ENCODE measurements at places on chromosomes 1 and 21.

- DNase-seq = peak; percentile 35
These were observed 32.7 kb downstream of the HSD17B7 start for GRCh38 chr1:162823231-162823630.

DNA sequence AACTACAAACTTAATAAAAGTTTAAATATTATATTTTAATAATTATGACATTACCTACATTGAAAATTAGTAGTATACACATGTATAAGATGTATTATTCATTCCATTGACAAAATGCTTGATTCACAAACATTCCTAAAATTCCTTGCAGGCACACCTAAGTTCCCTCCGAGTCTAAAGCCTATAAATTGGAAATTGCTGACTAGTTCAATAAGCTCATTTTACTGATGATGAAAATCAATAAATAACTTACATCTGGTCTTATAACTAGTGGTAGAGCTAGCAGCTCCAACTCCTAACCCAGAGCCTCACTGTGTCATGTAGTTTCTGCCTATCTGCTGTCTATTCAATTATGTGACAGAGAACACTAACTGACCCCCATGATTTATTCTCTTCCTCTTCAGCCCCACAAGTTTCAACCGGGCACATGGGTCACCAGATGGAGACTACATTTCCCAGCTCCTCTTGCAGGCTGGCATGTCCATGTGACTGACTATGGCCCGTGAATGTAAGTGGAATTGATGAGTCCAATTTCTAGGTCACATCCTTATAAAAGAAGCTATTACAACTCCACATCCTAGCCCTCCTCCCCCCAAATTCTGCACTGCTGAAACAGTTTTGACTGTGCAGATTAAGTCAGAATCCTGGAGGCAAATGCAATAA lies 29.6 kb upstream of the LRRC8D start:
- DNase-seq = no peak

GRCh38 chr1:189429610-189430009 lies 1048.1 kb downstream of the BRINP3 start:
- DNase-seq = no peak

GRCh38 chr1:205183676-205184335 lies 27.7 kb downstream of the DSTYK start:
- no peak for DNase-seq

DNA sequence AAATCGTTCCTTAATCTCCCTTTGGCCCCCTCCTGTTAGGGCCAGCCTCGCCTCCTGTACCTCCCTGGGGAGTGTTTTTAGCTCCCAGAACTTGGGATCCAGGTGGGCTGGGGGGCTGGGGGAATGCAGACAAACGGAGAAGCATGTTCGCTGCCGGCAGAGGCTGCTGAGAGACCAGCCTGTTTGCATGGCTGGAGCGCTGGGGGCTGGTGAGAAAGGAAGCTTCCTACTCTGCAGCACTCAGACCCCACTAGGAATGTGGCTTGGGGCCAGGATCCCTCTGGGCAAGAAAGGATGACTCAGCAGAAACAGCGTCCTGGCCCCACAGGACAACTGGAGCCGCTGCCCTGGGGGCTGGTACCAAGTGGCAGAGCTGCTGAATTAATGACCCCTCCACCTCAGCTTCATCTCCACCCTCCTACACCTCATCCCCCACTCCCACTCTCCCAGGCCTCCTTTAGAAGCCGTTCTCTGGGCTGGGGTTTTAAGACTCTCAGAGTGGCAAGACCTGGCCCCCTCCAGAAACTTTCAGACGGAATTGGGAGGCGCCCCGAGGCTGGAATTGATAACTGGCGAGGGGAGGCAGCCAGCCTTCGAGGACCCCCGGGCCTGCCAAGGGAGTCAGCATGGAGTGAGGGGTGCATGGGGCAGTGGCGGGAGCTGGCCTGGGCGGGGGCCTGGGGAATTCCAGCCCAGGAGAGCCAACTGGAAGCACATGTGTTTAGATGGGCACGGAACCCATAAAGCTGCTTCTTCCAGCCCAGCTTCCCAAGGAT lies 28.5 kb upstream of the EPS8L3 start:
- DNase-seq = no peak

DNA sequence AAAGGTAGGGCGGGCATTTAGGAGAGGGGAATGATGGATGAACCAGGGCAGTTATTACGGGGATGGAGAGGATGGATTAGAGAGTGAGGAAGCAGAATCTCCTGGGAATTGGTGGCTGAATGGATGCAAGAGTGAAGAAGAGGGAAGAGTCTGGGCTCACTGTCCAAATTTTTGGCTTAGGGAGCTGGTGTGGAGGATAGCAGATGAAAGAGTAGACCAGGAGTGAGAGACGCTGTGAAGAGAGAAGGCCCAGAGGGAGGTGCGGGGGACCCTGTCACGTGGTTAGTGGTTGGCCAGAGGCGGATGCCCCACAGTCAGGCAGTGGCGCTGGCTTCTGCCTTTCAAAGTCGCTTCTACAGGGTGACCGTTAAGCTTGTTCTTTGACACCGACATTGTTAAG lies 78.4 kb downstream of the PEX14 start:
- DNase-seq = no peak

GRCh38 chr1:23376890-23377811 lies 7.5 kb upstream of the ZNF436 start:
- no peak for DNase-seq

DNA sequence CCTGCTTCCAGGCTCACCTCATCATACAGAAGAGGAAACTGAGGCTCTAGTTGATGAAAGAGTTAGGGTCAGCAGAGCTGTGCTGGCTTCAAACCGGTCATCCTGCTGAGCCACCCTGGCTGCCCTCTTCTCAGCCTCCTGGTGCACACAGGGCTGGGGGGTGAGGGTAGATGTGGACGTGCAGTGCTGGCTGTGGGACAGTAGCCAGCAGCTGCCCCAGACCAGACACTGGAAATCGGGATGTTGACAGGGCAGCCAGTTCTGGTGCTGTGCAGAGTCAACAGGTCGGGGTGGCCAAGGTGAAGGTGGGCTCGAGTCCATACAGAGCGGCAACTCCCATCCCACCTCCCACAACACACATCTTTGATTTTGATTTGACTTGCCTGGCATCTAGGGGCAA lies 1.5 kb upstream of the CLCNKA start:
- no peak for DNase-seq

- no peak for DNase-seq
These were observed 436.3 kb upstream of the RUNX1 start for GRCh38 chr21:35485364-35485763.

DNA sequence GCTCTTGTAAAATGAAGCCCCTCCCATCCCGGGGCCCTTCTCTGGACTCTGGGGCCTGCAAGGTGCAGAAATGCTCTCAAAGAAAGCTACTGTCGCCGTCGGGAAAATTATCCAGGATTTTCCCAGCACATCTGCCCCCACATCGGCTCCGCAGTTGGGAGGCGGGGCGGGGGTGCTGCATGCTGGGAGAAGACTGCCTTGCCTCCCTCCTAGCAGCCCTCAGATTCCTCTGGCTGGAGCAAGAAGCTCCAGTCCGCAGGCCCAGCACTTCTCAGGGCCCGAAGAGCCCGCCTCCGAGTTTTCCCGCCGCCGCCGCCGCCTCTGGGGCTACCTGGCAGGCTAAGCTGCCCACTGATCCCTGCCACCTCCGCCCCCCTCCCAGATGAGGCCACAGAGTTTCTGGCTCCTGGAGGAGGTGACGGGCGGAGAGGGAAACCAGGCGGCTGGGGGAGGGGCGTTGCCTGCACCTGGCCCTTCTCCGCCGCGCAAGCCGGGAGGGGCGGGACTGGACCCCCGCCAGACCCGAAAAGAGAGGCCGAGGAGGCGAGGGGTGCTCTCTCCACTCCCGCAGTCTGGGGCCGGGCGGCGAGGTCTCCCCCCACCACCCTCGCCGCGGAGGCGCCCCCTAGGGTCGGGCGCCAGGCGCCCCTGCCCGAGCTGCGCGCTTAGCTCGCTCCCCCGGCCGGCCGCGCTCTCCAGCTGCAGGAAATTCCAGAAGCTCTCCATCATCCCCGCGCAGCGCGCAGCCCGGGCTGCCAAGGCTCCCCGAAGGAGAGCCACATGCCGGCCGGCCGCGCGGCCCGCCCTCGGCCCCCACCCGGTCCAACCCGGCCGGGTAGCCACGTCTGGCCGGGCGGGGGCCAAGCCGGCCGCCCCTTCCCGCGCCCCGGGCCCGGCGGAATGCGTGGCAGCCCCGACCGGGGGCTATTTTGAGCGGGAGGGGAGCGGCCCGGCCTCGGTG lies 28.8 kb downstream of the AHDC1 start:
- DNase-seq = no peak

DNA sequence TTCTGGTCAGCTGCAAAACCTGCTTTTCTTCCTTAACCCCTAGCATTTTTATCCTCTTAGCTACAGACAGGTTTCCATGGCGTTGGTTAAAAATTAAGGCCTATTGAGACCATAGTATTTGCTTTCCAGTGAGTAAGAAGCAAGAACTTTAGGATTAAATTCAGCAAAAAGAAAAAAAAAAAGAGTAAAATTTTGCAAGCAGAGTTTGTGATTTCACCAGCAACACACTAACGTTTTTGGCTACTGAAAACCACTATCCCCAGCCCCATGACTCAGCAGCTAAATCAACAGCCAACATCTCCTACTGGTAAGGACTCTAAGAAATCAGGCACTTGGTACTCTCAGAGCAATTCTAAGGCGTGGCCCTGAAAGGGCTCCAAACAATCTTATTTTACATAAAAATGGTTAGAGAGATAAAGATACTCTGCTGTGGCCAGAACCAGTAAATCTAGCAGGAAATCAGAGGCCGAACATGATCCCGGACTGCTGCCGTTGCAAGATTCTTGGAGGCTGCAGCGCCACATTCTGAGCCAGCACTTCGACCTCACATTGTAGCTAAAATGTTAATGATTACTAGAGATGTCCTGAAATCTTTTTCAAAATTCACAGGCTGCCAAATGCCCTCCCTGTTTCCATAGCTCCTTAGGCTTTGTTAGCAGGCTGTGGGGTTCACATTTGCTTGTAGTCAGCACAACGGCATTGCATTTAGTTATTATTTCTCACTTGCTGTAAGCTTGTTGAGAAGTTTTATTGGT lies 1.6 kb upstream of the ENO1 start:
- peak; percentile 51 for DNase-seq

DNA sequence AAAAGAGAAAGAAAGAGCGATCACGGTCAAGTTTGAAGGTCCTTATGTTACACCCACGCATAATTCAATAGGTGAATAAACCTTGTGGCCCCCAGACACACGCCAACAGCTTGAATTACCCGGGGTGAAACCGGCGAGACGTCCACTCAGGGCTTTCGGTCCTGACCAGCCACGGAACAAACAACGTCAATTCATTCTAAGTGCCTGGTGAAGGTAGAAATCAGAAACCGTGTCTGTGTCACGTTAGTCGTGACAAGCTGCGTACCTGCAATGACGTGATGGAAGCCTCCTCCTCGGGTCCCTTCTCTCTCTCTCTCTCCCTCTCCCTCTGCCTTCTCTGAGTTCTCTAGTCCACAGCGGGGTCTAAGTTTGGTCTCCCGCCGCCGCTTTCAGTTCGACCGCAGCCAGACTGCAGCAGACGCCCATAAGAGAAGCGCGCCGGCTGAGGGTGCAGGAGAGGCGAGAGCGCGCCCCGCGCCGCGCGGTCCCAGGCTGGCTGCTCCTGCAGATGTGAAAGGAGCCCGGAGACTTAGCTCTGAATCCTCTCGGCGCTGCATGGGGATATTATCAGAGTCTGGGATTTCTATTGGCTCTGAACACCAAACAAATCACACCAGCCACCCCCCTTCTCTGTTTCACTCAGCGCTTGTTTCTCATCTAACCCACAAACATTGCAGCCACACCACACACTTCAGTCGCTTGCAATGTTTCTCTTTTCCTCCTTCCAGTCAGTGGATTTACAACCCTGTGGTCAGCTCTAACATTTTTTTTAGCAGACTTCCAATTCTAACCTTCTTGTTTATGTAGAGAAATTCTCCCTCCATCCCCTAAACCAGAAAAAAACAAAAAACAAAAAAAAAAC lies at the start of gene GREM2:
TSS of gene GREM2 (minus strand) at position 537 of the 862 bp plus-strand sequence. CDS start 118,680 bp downstream, outside the sequence.
- DNase-seq = peak; percentile 43

- DNase-seq = no peak
These were observed 31.6 kb downstream of the TEX35 start for GRCh38 chr1:178544531-178544930.

GRCh38 chr1:108551137-108551862 lies 8.6 kb upstream of the EEIG2 start:
- DNase-seq = no peak

- DNase-seq = no peak
These were observed 4.3 kb upstream of the CBR1 start for GRCh38 chr21:36065497-36066036.

DNA sequence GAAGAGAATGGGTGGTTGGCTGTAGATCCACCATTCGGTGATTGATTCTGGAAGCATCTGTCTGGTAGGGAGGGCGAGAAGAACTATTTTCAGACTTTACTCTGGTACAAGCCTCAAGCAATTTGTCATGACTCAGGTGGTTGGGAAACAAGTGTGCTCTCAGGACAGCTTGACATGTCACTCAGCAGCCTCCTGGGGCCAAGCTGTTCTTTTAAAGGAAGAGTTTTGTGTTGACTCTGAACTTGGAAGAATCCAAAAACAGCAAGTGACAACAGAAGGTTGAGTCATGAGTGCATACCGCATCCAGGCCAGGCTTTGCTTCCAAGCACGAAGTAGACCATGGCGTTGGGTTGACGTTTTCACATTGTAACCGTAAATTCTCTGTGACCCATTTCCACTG lies 65.9 kb downstream of the CLIC6 start:
- DNase-seq = no peak
